ENCODE measurements at places on chromosomes 7 and 10.

GRCh38 chr10:71493741-71494140 lies 97.0 kb downstream of the CDH23 start:
- DNase-seq: no peak

GRCh38 chr10:59906417-59907202 lies at the start of gene CCDC6:
Gene CCDC6 (minus strand): TSS chr10:59906556. CDS start chr10:59906424, 132 bp downstream.
- DNase-seq: peak; percentile 92

DNA sequence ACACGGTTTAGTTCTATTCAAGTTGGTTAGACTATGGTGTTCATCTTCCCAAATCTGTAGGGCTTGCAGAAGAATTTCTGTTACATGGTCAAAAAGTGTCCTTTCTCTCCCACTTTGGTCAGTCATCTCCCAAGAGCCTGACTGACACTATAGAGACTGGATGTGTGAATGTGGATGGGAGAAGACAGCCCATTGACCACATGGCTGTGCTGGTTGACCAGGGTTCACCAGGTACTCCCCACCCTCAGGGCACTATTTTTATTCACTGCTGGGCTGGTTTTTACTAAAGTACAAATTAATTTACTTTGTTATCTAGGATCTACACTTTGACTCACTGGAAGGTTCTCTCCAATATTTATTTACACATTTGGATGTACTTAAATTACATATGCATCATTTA lies 2.3 kb downstream of the ZNF804B start:
- DNase-seq: no peak

GRCh38 chr10:30803892-30804322 lies 174.4 kb upstream of the LYZL2 start:
- DNase-seq: peak; percentile 77

- peak; percentile 21 for DNase-seq
These were observed 82.4 kb upstream of the RNF32 start for GRCh38 chr7:156558198-156558597.

All from fibroblast of lung (primary cell).